ENCODE measurements at places on chromosomes 2 and 18. TPM values are rescaled to one million over a fixed set of nuclear protein-coding genes. Genes with fewer than 3 reads are reported as not detected.

Gene LBX2
- total RNA-seq: 0.59 TPM

Gene TYMS
- 22.9 TPM for total RNA-seq

Gene HAAO
- 0.85 TPM for total RNA-seq

Gene FAP
- total RNA-seq: 172 TPM

Gene ADAM23
- total RNA-seq: 28.9 TPM

Gene EIPR1
- total RNA-seq: 25.1 TPM

Gene MAL
- total RNA-seq: not detected

Gene GNAL
- total RNA-seq: 0.20 TPM

Gene ITPRIPL1
- total RNA-seq: 1.3 TPM

Gene MATN3
- total RNA-seq: 3.4 TPM

Gene RGPD3
- 0.20 TPM for total RNA-seq

Gene ACMSD
- not detected for total RNA-seq

Gene ITGAV
- total RNA-seq: 346 TPM

Gene HOXD8
- total RNA-seq: 0.46 TPM

Gene CHRNG
- not detected for total RNA-seq

Gene ESPNL
- 2.5 TPM for total RNA-seq

Gene RSAD2
- total RNA-seq: 0.33 TPM

Gene ANKRD12
- total RNA-seq: 40.9 TPM

Gene CDC42EP3
- 30.0 TPM for total RNA-seq

Gene GALNT14
- total RNA-seq: 5.3 TPM

Gene TLX2
- not detected for total RNA-seq

Gene EVX2
- not detected for total RNA-seq

Gene FTCDNL1
- 0.59 TPM for total RNA-seq

Gene CNDP1
- not detected for total RNA-seq

Gene KIAA2012
- total RNA-seq: not detected

Gene NAT8
- not detected for total RNA-seq

Gene MYCN
- total RNA-seq: 0.07 TPM

Gene GKN1
- not detected for total RNA-seq

Gene REG3G
- total RNA-seq: not detected

Gene SLC66A3
- total RNA-seq: 29.8 TPM

Gene B4GALT6
- 3.1 TPM for total RNA-seq

Data from smooth muscle cell of the pulmonary artery (primary cell).